ENCODE measurements at places on chromosomes 16 and 17.
A peak's percentile ranks its signal among the peaks of the same experiment; 100 is the strongest.

DNA sequence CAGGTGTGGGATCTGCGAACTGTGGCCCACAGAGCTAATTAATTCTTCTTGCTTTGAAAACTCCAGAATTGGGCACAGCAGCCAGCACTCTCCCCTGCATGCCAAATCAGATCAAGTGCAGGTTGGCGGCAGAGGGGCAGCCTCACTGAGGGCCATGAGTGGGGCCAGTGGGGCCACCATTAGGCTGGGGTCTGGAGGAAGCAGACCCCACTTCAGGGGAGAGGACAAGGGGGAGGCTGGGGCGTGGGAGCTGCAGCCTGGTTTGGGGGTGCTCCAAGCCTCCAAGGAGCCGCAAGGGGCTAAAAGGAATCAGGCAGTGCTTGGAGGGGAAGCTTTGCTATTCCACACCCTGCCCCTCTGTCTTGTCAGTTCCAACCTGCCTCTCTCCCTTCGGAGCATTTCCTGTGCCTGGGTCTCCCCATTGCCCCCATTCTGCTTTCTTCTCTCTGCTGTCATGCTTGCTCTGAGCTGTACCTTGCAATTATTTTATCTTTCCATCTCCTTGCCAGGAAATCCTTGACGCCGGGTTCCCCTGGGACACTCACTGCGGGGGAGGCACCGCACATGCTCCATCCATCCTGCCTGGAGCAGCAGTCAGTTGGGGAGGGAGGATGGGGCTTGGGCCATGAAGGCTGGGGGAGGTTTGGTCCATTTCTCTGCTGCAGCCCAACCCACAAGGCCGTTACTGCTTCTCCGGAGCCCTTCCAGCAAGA is 3.3 kb upstream of the ABCC3 start:
- DNase-seq = no peak

- no peak for DNase-seq
Measured at GRCh38 chr16:48450367-48450766, 65.2 kb upstream of the SIAH1 start.

DNA sequence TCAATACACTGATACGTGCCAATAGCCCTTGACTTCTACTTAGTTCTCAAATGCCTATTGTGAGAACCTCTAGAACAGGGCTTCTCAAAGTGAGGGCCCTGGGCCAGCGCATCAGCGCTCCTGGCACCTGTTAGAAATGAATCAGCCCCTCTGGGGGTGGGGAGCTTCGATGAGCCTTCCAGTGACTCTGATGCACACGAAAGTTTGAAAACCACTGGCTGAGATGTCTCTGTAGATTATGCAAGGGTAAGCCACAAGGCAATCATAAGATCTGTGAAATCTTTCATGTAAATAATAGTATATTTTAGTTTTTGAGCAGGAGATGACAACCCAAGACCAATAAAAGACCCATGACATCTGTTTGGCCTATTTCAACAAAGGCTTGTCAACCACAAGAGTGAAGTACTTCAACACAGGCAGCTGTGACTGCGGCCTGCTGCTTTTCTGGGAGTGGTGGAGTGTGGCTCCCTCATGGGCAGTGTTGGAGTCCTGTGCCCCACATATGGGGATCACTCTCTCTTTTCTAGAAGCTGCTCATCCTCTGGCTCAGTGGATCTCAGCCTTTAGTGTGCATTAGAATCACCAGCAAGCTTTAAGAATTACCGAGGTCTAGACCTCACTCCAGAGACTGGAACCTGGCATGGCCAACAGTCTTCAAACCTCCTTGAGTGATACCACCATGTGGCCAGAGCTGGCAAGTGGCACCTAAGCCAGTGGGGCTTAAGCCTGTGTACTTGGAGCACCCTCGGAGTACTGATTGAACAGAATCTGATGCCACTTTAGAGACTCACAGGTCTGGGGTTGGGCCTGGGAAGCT is 5.8 kb downstream of the MTHFSD start:
- DNase-seq = no peak

DNA sequence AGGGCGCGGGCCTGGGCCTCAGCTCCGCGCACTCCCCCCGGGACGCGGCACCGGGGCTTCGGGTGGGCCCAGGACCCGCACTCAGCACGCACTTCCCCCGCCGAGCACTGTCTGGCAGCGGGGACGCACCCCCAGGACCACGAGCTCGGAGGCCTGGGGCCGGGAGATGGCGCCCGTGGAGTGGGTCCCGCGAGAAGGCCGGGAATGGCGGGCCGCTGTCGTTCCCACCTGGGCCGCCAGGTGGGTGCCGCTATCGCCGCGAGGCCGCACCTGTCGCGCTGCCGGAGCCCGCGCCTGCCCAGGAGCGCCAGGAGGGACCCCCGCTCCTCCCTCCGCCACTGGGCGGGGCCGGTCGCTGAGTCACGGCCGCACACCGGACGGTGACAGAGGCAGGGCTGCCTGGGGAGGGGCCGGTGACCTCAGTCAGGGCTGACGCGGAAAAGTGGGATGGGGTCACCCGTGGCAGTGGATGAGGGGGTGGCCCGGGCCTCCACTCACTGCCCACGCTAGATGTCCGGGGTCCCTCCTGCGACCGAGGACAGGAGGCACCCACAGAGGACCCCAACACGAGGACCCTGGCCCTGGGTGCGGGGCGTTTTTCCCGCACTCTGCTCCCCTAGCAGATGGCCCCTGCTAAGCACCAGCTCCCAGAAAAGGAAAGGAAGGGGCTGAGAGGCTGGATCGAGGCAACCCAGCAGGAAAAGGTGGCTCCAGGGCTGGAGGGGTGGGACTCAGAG is 6.9 kb upstream of the ACTG1 start:
- DNase-seq = peak; percentile 94

DNA sequence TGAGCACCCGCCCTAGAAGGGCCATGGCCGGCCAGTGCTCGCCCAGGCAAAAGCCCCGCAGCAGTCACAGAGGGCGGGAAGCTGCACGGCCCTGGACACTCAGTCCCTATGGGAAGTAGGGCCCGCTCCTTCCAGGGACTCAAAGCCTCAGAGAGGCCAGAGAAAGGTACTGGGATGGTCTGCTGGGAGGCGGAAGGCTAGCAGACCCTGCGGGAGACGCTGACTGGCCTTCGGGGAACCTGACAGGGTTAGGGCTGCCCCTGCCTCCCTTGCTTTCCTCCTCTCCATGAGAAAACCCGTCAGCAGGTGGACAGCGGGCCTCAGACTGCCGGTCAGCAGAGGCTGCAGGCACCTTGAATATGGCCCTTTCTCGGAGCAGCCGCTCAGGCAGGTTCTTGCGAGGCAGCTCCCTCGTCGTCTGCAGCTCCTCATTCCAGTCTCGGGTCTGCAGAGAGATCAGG is 11.5 kb downstream of the CLUH start:
- no peak for DNase-seq

DNA sequence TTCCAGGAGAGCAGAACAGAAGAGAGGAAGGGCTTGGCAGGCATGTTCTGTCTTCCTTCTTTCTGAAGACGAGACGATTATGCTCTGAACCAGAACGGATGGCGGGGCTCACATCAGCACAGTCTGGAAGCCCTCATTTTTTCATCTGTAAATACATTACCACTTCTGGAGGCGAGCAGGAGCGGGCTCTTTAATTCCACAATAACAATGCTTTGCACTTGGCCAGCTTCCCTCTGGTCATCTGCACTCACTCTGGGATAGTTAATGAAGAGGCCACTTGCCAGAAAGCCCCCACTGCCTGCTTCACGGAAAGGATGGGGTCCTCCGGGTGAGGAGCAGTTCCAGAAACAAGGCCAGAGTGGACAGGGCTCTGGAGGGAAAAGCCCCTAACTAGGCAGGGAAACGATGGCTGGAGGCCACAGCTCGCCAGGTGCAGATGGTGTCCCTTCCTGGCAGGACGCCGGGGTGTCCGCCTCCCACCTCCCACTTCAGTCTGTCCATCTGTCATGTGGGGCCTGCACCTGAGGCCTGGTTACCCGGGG is 13.1 kb upstream of the BCAR1 start:
- DNase-seq = no peak

GRCh38 chr16:78116946-78117345 is 17.5 kb downstream of the WWOX start:
- DNase-seq = no peak

GRCh38 chr17:71937914-71938313 is 182.9 kb upstream of the SOX9 start:
- DNase-seq = no peak

DNA sequence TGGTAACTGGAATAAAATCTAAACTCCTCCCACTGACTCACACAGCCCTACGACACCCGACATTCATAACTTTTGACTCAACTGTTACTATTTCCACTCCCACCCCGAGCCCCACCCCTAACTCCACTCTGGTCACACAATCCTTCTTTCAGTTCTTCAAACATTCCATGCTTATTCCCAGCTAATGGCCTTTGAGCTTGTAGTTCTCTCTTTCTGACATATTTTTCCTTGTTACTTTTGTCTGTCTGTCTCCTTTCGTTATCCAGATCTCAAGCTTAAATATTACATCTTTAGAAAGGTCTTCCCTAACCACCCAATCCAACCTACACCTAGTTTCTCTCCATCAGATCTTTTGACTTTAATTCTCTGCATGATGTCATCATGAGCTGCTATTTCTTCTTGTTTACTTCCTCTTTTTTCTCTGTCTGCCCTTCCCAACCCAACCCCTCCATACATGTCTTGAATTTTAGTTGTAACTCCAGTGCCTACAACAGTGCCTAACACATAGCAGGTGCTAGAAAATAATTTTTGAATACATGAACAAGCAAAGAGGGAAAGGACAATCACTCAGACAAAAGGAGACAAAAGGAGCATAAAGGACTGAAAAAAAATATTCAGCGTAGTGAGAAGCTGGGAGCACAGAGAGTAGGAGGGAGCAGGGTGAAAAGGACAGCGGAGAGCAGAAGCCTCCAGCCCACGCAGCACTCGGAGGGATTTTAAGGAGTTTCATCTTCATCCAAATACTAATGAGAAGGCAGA is 65.2 kb upstream of the SMIM36 start:
- DNase-seq = peak; percentile 62

DNA sequence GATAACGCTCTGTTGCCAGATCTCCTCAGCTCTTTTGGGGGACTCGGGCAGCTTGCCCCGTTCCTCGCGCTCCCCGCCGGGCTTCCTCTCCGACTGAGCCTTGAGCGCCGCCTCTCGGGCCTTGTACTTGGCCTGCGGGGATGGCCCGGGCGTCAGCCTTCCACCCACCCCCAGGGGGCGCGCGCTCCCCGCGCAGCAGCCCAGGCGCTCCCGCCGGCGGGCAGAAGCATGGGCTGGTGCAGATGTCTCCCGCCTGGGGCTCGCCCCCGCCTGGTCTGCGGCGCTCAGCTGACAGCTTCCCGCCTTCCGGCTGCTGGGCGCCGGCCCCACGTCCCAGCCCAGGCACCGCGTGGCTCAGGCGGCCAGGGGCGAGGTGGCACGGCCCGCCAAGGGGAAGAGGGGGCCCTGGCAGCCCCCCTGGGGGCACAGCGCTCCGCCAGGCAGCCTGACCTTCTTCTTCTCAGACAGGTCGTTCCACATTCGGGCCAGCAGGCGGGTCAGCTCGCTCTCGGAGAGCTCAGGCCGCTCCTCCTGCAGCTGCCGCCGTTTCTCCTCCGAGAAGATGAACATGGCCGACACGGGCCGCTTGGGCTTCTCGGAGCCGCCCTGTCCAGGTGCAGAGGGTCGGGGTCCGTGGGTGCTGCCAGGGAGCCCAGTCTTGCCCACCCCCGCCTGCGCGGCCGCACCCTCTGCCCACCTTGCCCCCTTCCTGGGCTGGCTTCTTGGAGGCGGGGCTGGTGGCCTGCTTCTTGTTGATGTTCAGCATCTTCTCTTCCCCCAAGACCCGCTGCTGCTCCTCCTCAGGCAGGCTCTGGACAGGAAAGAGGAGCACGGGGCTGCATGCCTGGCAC is 8.9 kb downstream of the UBTF start:
- peak; percentile 98 for DNase-seq

- DNase-seq = no peak
Measured at GRCh38 chr17:44606658-44607057, 49.4 kb downstream of the FZD2 start.

GRCh38 chr16:88578446-88579313 is 8.5 kb downstream of the ZC3H18 start:
- DNase-seq = no peak

- no peak for DNase-seq
Measured at GRCh38 chr17:51161541-51161940, 4.7 kb upstream of the NME2 start.

- DNase-seq = no peak
Measured at GRCh38 chr16:63530974-63531373, 1494.7 kb upstream of the CDH8 start.

GRCh38 chr17:45430006-45430737 is 2.5 kb downstream of the ARHGAP27 start:
- no peak for DNase-seq

DNA sequence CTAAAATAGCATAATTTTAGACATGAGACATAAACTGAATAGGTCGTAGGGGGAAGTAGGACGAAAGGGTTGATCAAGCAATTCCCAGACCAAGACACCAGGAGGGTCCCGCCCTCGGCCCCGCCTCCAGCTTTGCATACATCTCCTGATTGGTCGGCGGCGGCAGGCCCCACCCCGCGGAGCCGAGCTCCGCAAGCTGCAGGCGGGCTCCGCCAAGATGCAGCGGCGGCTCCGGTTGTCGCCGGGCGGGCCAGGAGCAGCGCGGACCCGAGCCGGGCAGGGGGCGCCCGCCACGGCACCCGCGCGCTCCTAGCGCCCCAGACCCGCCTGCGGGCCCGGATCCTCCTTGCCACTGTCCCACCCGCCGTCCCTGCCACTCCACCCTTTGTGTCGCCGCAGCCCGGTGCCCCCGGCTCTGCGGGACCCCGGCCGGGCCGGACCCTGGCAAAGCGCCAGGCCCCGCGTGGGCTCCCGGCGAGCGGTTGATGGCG is at the start of gene CDR2L:
TSS of gene CDR2L (plus strand) at position 215 of the 491 bp plus-strand sequence. CDS start 412 bp downstream, outside the sequence.
- DNase-seq = peak; percentile 99

GRCh38 chr17:67265436-67266019 is 20.5 kb upstream of the HELZ start:
- DNase-seq = no peak

DNA sequence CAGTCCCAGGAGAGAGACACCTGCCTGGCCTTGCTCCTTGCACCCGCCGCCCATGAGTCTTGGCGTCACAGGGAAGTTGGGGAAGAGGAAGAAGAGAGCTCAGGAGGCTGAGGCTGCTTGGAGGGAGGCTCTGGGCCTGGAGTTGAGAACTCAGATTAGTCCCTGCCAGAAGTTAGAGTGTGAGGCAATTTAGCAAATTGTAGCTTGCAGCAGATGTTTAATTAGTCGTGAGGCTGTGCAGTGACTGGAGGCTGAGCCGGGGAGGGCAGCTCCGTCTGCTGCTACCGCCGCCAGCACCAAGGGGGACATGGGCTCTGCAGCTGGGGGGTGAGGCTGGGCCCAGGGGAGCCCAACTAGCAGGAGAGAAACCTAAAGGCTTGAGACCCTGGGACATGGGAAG is 738.3 kb upstream of the EEF2KMT start:
- no peak for DNase-seq

GRCh38 chr16:11032922-11033291 is 88.5 kb downstream of the CLEC16A start:
- no peak for DNase-seq

- DNase-seq = no peak
Measured at GRCh38 chr17:78257810-78258322, 26.4 kb downstream of the TMEM235 start.

DNA sequence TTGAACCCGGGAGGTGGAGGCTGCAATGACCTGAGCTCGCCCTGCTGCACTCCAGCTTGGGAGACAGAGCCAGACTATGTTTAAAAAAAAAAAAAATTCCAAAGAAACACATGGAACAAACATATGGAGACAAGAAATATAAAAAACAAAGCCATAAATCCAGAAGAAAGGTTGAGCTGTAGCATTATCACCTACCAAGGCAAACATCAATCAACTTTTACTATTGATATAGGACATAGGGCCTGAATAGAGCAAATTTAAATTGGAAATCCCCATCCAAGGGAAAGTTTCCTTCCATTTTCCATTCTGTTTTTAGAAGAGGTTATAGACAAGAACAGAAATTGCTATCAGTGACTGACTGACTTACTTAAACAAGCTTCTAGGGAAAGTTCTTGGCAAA is 56.6 kb downstream of the SSH2 start:
- no peak for DNase-seq
